ENCODE measurements at places on chromosomes 3 and 15. TPM values are rescaled to one million over a fixed set of nuclear protein-coding genes. Genes with fewer than 3 reads are reported as not detected.

Gene SI
- total RNA-seq, result not detected

GRCh38 chr15:79054350-79054749 lies 36.2 kb downstream of the RASGRF1 start:
- no peak overlapping the region for H3K27ac ChIP-seq
- H3K4me1 ChIP-seq, result no peaks in the 10 kb centered on the region
- H3K27me3 ChIP-seq, result peaks cover 8% of the 10 kb centered on the region
- no peak for DNase-seq

DNA sequence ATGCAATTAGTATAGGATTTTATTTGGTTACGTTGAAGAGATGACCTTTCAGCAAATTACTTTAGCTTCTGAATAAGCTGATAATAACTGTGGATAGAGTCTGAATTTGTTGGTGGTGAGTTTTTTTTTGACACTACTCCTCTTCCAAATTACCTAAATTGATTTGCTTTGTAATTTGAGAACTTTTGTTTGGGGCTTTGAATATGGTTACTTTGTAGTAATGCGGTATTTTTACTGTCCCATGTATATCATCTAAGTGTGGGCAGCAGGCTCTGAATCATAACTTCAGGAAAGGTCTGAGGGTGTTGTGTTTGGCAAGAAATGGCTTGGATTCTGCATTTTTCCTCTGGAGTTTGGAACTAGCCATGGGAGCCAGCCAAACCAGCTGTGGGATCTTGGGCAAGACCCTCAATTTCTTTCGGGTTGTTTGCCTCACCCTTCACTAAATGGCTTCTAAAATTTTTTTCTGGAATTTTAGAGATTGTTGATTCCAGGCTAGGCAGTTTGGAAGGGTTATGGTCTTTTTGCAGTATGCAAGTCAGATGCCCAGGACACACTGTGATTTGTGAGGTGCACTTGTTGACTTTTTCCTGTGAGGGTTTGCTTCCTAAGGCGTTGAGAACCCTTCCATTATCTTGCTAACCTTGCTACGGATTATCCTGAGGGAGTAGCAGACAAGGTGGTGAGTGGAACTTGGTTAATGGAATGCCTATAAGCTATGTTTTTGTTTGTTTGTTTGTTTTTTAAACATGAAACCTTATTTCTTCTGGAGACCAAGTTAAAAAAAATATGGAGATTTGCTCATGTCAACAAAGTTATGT lies 10.4 kb downstream of the PTPRG start:
- H3K36me3 ChIP-seq, result no peaks in the 10 kb centered on the region
- H3K27ac ChIP-seq, result no peak overlapping the region
- H3K4me1 ChIP-seq, result no peaks in the 10 kb centered on the region
- DNase-seq, result no peak
- peaks cover 11% of the 10 kb centered on the region for H3K27me3 ChIP-seq

GRCh38 chr3:158573714-158574113 lies 2.7 kb downstream of the MLF1 start:
- peaks cover 5% of the 10 kb centered on the region for H3K4me1 ChIP-seq
- H3K27ac ChIP-seq, result no peak overlapping the region
- H3K27me3 ChIP-seq, result peaks cover 28% of the 10 kb centered on the region
- H3K36me3 ChIP-seq, result peaks cover 3% of the 10 kb centered on the region
- no peak overlapping the region for H3K4me3 ChIP-seq
- no peak for DNase-seq

GRCh38 chr3:108822123-108822897 lies at the start of gene TRAT1:
TSS of gene TRAT1 (plus strand) at chr3:108822786. CDS start at chr3:108822928, 142 bp downstream.
- peak within 1 kb of the TSS; percentile 85 for H3K4me3 ChIP-seq
- H3K27ac ChIP-seq, result peak within 1 kb of the TSS; percentile 83
- H3K36me3 ChIP-seq, result peaks cover 2% of the 10 kb centered on the region

Gene ECT2
- total RNA-seq, result 46.4 TPM

Gene GOLGA6A
- not detected for total RNA-seq

DNA sequence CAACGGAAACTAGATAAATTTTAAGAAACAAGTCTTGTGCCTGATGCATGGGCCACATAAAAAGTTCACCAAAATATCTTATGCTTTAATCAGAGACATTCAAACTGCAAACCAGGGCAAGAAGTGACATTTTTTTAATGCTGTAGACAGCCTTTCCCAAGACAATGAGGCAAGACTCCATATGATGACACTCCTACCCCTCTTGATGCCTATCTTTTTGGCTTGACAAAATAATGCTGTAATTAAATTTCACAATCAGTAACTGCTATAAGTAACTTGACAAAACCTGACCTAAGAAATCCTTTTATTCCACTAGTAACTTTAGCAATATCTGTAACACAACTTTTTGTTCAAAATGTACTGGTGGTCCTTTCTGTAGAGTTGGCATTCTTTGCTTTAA lies 48.7 kb downstream of the ECT2 start:
- peaks cover 6% of the 10 kb centered on the region for H3K4me1 ChIP-seq
- H3K36me3 ChIP-seq, result peaks cover 32% of the 10 kb centered on the region
- H3K27me3 ChIP-seq, result no peaks in the 10 kb centered on the region
- no peak for DNase-seq

- H3K27ac ChIP-seq, result no peak overlapping the region
- H3K4me1 ChIP-seq, result peaks cover 1% of the 10 kb centered on the region
- no peak overlapping the region for H3K4me3 ChIP-seq
- no peaks in the 10 kb centered on the region for H3K36me3 ChIP-seq
- no peak for DNase-seq
Observed at GRCh38 chr3:30546934-30547333, 59.5 kb upstream of the TGFBR2 start.

DNA sequence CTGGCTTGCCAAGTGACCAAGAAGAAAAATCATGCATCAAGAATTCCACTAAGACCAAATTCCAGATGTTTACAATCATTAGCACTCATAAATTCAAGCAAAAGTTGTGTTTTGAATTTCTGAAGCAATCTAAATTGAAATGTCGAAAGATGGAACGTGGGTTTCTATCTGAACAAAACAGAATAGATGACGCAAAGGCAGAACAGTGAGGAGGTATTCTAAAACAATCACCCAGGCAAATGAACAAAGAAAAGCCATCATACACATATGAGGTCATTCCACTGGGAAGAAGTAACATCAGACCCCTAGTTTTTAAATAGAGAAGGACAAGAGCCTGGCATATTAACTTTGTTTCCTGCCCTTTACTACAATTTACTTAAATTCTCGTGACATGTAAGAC lies 58.0 kb downstream of the MCF2L2 start:
- peaks cover 5% of the 10 kb centered on the region for H3K36me3 ChIP-seq
- H3K4me3 ChIP-seq, result no peak overlapping the region
- no peak overlapping the region for H3K27ac ChIP-seq
- DNase-seq, result no peak
- peaks cover 8% of the 10 kb centered on the region for H3K4me1 ChIP-seq

DNA sequence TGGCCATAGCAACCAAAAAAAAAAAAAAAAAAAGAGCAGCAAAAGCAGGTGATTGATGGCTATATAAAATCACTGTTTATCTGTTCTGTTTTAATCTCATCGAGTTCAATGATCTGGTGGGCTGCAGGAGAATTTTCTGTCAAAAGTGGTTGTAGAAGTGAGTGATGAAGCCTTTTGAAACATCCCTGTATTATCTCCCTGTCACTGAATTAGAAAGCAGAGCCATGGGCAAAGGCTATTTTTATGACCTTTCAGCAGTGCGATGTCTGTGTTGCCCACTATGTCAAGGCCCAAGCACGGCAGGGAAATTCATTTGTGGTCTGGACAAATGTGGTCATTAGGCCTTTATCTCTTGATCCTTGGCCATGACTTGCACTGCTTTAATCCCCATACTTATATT lies 59.9 kb downstream of the OTOL1 start:
- peaks cover 12% of the 10 kb centered on the region for H3K27me3 ChIP-seq
- no peaks in the 10 kb centered on the region for H3K36me3 ChIP-seq
- DNase-seq, result no peak
- no peaks in the 10 kb centered on the region for H3K4me1 ChIP-seq
- H3K27ac ChIP-seq, result no peak overlapping the region
- H3K4me3 ChIP-seq, result no peak overlapping the region

Gene NPAP1
- total RNA-seq, result not detected

Gene HTD2
- 7.5 TPM for total RNA-seq

GRCh38 chr3:4407941-4408340 lies 59.1 kb downstream of the SUMF1 start:
- peaks cover 29% of the 10 kb centered on the region for H3K4me1 ChIP-seq
- no peak overlapping the region for H3K27ac ChIP-seq
- DNase-seq, result no peak
- H3K4me3 ChIP-seq, result no peak overlapping the region

Gene ARNT2
- not detected for total RNA-seq

DNA sequence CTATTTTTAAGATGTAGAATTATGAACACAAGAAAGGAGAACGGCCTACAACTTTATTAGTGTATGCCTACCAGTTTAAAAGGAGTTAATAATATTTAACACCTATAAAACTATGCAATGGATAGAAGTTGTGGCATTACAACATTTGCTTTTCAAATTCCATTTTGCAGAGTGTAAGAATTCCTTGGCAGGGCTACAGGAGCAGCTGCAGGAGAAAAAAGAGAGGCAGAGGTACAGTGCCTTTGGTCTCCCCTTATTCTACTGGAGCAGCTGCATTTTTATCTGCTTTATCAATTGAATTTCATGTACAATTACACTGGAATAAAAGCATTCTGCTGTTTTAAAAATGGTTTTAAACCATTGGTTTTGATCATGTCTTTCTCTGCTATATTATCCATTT lies 145.7 kb upstream of the KCNH8 start:
- no peaks in the 10 kb centered on the region for H3K27me3 ChIP-seq
- H3K36me3 ChIP-seq, result no peaks in the 10 kb centered on the region
- DNase-seq, result no peak
- no peak overlapping the region for H3K4me3 ChIP-seq
- no peaks in the 10 kb centered on the region for H3K4me1 ChIP-seq

Gene CLPX
- total RNA-seq, result 47.4 TPM

DNA sequence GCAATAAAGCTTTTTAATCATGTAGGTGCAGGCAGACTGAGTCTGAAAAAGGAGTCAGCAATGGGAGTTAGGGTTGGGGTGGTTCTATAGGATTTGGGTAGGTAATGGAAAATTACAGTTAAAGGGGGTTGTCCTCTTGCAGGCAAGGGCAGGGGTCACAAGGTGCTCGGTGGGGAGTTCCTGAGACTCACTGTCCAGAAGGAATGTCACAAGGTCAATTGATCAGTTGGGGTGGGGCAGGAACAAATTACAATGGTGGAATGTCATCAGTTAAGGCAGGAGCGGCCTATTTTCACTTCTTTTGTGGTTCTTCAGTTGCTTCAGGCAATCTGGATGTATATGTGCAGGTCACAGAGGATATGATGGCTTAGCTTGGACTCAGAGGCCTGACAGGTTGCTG lies 13.9 kb downstream of the CCR5AS start:
- peaks cover 23% of the 10 kb centered on the region for H3K4me1 ChIP-seq
- peaks cover 3% of the 10 kb centered on the region for H3K27me3 ChIP-seq
- H3K27ac ChIP-seq, result no peak overlapping the region
- H3K36me3 ChIP-seq, result peaks cover 2% of the 10 kb centered on the region
- DNase-seq, result no peak
